Prostate gland (tissue), 2 donors: ENCODE measurements at places on chromosomes 6 and 20.

- no peak for DNase-seq
Measured at GRCh38 chr20:44651434-44651683, 140 bp downstream of the ADA start.

DNA sequence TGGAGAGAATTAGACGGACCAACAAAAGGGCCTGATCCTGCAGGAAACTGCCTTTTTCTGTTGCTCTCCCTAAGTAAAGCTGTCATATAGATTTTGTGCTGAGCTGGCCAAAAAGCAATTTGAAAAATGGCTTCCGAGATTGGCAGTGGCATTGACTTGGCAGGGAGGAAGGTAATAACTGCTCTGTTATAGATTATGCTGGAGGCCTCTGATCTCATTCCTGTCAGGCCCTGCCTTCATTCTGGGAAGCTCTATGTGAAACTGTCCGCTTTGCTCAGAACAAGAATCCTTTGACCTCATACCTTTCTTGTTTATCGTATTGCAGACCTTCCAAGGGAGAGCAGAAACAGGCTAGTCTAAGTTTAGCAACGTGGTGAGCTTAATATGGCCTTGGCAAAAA is 234.4 kb downstream of the PHACTR1 start:
- no peak for DNase-seq

DNA sequence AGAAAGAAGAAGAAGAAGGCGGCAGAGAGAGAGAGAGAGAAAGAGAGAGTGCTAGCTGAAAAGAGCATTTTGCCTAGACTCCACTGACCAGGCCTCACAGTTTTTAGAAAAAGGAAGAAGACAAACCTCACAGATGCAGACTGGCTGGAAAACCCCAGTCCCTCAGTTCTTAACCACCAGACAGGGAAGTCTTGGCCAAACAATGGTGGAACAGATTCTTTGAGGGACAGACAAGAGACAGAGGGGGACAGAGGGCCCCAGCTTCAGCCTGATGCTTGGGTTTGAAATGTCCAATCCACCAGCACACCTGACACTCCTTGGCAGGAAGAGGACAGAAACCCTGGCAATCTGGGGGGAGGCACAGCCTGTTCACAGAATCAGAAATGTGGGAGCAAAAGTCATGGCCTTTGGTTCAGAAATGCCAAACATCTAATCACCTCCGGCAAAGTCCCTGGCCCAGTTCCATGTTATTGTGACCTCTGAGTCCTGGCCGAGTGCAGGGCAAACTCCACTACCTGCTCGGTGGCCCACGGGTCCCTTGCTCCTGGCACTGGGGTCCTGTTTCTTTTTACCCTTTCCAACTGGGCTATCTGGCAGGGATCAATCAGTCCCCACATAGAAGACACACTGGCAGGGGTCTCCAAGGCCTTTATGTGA is 235.2 kb downstream of the LY86 start:
- DNase-seq = no peak

GRCh38 chr20:9628141-9628540 is 113.8 kb downstream of the LAMP5 start:
- no peak for DNase-seq

DNA sequence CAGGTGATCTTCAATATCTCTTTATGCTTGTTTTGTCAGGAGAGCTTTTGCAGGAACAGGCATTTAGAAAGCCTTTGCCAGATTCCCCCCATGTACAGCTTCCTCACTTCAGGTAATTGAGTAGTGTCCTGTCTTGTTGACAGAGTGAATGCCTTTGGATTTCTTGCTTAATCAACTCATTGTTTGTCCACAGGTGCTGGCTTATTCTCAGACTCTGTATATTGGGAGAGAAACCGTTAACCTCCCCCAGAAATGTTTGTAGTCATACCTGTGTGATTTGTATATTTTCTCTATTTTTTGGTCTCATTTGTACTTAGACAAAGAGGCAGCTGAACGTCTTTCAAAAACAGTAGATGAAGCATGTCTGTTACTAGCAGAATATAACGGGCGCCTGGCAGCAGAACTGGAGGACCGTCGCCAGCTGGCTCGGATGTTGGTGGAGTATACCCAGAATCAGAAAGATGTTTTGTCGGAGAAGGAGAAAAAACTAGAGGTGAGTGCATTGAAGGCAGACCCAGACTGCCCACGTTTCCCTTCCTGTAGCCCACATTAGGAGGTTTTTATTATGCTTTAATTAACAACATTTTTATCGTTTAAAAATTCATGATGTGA is 32.3 kb downstream of the RPRD1B start:
- DNase-seq = peak; percentile 28

DNA sequence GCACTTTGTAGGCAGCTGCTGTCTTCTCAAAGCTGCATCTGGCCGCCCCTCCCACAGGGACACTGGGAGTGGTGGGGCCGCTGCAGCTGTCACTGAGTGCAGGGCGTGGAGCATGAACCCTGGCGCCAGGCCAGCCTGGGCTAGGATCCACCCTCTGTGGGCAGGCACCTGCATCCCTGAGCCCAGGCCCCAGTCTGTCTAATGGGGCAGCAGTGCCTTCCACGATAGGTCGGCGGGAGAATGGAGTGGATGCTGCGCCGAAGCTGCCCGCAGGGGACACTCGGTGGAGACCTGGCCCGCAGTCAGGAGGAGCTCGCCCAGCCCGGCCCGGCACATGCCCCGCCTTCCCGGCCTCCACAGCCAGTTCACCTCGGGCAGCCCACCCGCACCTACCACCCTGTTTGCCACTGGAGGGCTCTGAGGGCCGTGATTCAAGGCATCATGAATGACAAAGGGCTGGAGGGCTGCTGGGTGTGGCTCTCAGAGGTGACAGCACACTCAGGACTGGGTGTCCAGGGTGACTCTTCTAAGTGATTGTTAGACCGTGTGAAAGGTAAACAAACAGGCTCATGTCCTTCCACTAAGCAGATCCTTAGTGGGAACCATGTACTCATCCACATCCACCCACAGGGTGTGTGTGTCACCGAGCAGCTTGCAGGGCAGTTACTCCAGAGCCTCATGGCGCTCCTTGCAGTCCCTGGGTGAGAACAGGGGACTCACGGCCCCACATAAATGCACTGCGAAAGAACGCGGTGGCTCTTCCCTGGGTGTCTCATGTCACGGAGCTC is 133.9 kb downstream of the AGPAT4 start:
- DNase-seq = no peak

- DNase-seq = no peak
Measured at GRCh38 chr20:57785061-57785460, 75.2 kb upstream of the PMEPA1 start.
